ENCODE measurements at places on chromosomes 13 and 19.
A peak's percentile ranks its signal among the peaks of the same experiment; 100 is the strongest.

GRCh38 chr13:44758630-44759383 is 182.7 kb upstream of the TSC22D1 start:
- no peak for DNase-seq

DNA sequence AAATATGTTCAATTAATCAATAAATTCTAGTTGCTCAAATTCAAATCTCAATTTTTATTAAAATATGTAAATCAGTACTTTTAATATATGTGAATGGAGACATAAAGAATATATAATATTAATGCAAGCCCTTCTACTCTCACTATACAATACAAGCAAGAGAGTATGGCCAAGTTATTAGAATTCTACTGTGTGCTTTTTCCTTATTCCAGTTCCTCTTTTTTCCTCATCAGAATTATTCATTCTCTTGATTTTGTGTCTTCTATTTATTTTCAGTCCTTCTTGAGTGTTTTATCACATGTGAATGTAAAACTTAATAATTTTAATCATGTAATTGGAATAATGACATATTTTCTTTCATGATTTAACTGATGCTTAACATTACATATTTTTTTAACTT is 276.8 kb downstream of the PCDH20 start:
- DNase-seq = no peak

GRCh38 chr13:111630406-111630805 is 310.0 kb downstream of the TEX29 start:
- peak; percentile 23 for DNase-seq

DNA sequence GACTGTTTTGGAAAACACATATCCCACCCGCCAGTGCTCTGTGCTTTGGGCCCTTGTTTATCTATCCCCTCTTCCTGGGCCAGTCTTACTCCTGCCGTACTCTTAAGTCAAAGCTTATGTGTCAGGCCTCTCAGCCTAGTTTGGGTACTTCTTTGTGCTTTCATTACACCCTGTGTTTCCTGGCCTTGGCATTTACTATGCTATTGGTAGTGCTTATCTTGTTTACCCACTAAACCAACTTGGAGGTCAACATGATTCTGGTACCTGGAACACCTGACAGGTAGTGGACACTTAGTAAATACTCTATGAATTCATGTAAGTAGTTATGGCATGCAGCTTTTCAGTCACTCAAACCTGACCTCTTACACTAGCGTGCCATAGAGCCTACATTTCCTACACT is 2.4 kb downstream of the POLR1D start:
- no peak for DNase-seq

DNA sequence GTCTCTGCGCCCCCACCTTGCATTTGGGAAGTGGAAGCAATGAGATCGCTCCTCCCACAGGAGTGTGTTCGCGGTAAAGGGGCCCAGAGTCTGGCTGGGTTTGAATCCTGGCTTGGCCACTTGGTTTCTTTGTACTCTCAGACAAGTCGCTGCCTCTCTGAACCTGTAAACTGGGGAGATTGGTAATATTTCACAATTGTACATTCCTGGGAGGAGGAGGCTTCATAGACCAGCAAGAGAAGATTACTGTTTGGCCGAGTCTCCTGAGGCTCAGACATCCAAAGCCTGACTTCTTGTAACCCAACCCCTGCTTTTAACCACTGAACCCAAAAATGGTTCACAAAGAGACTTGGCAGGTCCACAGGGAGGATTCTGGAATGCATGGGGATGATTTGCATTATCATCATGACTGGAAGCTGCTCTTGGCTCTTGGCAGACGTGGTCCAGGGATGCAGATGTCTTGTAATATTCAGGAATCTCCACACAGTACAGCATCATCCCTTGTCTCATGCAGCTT is 13.6 kb upstream of the STRN4 start:
- no peak for DNase-seq

DNA sequence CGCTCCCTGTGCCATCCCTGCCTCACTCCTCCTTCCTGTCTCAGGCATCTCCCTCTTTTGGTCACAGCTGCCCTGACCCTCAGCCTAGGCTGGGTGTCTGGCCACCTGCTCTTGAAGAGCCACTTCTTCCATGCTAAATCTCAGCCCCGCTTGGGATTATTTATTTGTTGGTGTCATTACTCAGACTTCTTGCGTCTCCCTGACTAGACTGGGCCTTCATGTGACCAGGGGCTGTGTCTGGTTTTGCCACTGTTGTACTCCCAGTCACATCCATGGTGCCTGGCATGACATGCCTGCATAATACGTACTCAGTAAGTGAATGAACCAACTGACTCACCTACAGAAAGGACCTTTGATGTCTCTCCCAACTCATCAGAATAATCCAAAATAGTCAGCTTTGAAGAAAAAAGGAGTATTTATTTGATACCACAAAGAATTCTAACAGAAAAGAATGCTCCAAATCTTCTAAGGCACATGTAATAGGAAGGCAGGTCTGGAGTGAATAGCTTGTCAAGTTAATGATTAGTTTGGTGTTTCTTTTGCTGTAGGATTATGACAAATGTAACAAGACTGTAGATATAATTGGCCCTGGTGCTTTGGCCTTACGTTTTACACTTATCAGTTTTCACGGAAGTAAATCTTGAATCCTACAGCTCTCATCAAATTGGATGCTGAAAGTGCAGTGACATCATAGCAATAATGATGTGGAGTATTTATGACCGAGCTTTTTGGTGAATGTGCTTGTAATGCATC is 84.0 kb downstream of the ALOX5AP start:
- DNase-seq = no peak

DNA sequence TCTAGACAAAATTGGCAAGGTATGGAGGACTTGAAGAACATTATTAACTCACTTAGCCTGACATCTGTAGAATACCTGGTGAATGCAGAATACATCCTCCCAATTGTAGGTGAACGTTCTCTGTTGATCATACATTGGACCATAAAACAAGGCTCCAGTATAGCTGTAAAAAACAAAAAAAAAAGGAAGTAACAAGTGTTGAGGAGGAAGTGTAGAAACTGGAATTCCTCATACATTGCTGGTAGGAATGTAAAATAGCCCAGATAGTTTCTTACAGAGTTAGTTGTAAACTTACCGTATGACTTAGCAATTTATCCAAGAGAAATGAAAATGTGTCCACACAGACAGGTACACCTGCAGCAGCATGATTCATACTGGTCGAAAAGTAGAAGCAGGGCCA is 44.8 kb downstream of the TSSK6 start:
- DNase-seq = no peak

DNA sequence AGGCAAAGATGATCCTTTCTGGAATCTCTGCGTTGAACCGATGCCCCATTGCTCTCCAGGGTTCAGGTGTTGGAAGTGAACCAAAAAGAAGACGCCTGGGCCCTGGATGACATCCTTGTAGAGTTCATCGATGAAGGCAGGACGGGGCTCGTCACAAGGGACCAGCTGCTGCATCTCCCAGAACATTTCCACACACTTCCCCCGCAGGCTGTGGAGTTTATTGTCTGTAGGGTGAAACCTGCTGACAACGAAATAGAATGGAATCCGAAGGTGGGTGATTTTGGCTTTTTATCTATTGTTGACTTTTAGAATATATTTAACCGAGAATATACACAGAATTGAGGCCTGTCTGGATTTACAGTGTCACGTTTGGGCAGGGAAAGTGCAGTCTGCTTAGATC is 58.4 kb downstream of the SLC7A9 start:
- no peak for DNase-seq

Measured in nephron progenitor cell (in vitro differentiated cells).